H4 (cell line): ENCODE measurements at places on chromosomes 4 and X. TPM values are rescaled to one million over a fixed set of nuclear protein-coding genes. Genes with fewer than 3 reads are reported as not detected.

Gene MAGEA4
- total RNA-seq: not detected in 2 replicates

Gene PCDH7
- total RNA-seq: 34.0 and 38.8 TPM in 2 replicates

Gene TGIF2LX
- 5.8 and 9.6 TPM in 2 replicates for total RNA-seq

Gene HTR2C
- not detected in 2 replicates for total RNA-seq

Gene TKTL2
- total RNA-seq: not detected in 2 replicates

Gene UTP14A
- total RNA-seq: 27.1 and 37.9 TPM in 2 replicates

Gene TCEAL2
- 2.6 and 3.8 TPM in 2 replicates for total RNA-seq

Gene HS6ST2
- total RNA-seq: 2.9 and 3.9 TPM in 2 replicates

Gene ENPP6
- total RNA-seq: not detected in 2 replicates

Gene AFF1
- 5.8 and 8.9 TPM in 2 replicates for total RNA-seq

Gene CHIC2
- 17.7 and 23.8 TPM in 2 replicates for total RNA-seq

Gene CUL4B
- total RNA-seq: 18.4 and 28.6 TPM in 2 replicates

GRCh38 chr4:8146157-8146556 is 12.5 kb downstream of the ABLIM2 start:
- DNase-seq: no peak

- peak; percentile 78 for DNase-seq
Measured at GRCh38 chr4:149997881-149998421, 80.3 kb upstream of the DCLK2 start.

GRCh38 chr4:68183417-68183816 is 53.7 kb upstream of the TMPRSS11F start:
- no peak for DNase-seq

GRCh38 chrX:154477891-154478477 is 1.1 kb downstream of the LAGE3 start:
- DNase-seq: no peak

DNA sequence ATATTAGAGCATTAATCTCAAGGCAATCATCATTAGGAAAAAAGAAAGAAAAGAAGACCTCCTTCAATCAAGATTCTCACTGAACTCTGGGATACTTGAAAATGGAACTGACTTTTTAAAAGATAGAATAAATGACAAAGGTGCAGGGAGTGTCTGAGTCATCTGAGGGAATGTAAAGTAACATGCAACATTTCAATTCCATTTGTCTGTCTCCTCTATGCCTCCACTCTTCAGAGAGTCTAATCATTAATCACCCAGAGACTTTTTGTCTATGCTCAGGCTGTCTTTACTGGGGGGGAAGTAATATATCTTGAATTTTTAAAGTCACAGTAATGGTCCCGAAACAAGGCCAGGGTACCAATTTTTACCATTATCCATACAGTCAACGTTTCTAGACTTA is 55.0 kb upstream of the PACRGL start:
- no peak for DNase-seq

DNA sequence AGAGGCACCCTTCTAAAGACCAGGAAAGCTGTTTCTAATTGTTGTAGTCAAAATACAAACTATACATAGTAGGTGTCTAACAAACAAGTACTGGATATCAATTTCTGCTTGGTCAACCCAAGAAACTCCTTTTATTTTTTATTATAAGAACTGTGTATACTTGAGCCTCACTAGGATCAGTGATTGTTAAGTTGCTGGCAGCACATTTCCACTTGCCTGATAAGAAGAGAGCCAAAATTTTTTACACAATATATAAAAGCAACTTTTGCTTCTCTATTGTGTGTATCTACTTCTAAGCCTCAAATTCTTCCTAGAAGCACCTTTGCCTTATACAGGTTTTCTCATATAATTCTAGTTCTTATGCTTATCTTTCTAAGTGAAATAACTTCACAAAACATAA is 703.0 kb upstream of the EPHA5 start:
- no peak for DNase-seq

- peak; percentile 83 for DNase-seq
Measured at GRCh38 chr4:187183826-187184225, 460.2 kb upstream of the FAT1 start.

- DNase-seq: no peak
Measured at GRCh38 chrX:23919706-23920320, 12.0 kb downstream of the CXorf58 start.

DNA sequence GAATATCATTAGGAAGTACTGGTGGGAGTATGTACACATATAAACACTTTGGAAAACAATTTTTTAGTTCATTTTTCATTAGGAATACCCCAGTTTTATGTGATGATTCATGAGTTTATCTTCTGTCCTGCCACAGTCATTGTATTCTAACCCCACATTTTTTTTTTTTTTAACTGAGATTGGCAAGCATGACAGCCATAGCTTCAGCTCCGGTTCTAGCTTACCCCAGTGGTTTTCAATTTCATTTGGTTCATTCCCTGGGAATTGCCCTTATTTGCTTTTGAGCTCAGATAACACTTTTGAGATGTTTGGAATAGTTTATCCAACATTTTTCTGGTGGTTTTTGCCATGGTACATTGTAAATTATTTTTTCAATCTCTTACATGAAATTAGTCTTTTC is 21.0 kb upstream of the FMR1 start:
- DNase-seq: no peak

- peak; percentile 81 for DNase-seq
Measured at GRCh38 chr4:25172961-25173915, 13.0 kb upstream of the SEPSECS start.

DNA sequence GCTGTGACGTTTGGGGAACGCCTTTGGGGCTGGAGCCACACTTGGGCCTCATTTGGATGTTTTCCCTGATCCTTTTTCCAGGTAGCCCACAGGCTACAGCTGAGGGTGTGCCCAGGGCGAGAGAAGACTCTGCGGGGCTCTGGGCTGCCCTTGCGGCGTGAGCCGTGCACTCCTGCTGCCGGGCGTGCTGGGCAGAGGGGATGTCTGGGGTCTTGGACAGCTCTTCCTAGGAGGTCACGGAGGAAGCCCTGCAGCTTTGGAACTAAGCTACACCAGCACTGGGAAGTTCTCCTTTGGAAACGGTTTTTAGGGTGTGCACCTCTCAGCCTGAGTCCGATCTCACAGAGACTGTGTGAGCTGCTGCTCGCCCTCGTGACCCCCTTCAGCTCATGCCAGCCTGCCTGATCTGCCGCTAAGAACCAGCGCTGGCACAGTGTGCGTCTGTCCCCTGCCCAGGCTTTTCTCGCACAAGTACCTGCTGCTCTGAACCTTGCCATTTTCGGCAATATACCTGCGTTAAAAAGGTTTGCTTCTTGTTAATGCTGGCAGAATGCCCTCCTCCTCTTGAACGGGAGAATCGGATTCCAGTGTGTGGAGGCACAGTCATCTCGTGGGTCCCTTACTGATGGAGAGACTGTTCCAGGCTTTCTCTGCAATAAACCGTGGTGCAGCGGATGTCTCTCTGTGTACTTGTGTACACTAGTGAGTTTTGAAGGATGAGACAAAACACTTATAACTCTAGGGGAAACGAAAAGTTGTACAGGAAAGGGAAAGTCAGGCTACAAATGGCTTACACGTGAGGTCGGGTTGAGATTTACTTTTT is 14.3 kb downstream of the MSANTD1 start:
- DNase-seq: no peak

DNA sequence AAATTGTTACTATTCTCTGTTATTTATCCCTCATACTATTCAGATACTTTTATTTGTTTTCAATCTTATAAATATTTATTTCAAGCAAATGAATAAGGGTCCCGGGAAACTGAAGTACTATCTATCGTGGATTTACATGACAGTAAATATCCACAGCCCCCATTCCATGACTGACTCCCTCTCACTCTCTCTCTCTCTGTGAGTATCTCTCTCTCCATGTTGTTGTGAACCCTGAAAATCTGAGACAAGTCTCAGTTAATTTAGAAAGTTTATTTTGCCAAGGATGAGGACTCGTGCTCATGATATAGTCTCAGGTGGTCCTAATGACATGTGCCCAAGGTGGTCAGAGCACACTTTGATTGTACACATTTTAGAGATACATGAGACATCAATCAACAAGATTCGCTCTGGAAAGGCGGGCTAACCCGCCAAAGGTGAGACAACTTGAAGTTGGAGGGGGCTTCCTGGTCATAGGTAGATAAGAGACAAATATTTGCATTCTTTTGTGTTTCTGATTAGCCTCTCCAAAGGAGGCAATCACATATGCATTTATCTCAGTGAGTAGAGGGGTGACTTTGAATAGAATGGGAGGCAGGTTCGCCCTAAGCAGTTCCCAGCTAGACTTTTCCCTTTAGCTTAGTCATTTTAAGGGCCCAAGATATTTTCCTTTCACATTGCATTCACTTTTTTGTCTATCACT is 986.4 kb downstream of the NLGN4X start:
- no peak for DNase-seq

DNA sequence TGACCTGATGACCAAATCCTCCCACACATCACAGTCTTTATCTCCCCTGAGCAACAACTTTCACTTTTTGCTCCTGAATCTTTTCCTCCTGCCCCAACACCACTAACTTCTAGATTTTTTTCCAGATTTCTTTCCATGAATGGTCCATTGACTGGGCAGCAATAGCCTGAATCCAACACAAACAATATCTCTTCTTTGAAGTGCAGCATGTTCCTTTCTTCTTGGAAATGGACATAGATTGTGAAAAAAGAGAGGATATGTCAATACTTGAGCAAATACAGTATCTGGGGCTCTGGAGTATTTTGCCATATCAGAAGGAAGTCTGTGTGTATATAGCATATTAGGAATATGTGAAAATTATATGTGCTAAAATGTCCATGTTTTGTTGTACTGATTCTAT is 55.2 kb downstream of the CDS1 start:
- no peak for DNase-seq

GRCh38 chrX:129737916-129738315 is 863 bp upstream of the XPNPEP2 start:
- DNase-seq: peak; percentile 31

DNA sequence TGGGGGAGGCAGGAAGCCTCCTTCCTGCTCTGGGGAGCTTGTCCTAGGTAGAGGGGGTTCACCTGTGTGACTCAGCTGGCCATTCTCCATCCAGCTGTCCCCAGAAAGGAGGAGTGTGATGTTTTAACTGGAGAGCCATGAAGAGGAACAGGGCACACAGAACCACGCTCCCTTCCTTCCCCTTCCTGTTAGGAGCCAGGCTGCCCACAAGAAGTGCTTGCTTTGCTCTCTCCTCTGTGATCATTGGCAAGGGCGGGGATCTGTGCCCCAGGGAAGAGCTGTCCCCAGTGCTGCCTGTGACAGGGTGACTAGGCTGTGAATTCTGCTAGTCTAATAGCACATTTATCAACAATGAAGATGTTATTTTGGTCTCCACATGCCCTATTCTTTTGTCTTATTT is 169.6 kb upstream of the GATB start:
- no peak for DNase-seq

- no peak for DNase-seq
Measured at GRCh38 chrX:40920351-40920750, 164.9 kb upstream of the USP9X start.

DNA sequence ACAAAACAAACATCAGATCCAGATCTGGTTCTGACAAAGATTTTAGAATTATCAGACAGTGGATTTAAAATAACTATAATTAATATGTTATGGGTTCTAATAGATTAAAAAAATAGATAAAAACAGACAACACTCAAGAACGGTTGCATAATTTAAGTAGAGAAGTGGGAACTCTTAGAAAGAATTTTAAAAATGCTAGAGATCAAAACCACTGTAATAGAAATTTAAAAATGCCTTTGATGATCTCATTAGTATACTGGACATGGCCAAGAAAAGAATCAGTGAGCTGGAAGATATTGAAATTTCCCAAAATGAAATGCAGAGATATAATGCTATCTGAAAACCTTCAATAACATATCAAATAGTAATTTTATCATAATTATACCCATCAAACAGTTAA is 28.3 kb upstream of the DYNLT3 start:
- DNase-seq: no peak

- no peak for DNase-seq
Measured at GRCh38 chrX:48786341-48786800, at the start of gene GATA1. GATA1 (plus strand) TSS chrX:48786590; CDS start chrX:48791110, 4,520 bp downstream.

DNA sequence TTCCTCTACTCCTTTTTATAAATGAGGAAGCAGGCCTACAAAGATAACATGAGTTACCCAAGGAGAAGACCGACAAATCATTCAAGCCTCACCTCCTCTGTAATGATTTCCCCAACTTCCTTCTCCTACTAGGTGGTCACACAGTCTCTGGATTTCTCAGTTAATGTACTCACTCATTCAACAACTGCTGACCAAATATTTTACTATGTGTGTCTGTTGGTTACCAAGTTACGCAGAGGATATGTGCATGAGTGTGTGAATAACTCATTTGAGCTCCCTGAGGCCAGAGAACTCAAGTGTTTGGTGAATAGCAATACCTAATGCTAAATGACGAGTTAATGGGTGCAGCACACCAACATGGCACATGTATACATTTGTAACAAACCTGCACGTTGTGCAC is 10.4 kb downstream of the CASK start:
- DNase-seq: no peak

GRCh38 chr4:113905301-113905700 is 74.1 kb downstream of the ARSJ start:
- no peak for DNase-seq

DNA sequence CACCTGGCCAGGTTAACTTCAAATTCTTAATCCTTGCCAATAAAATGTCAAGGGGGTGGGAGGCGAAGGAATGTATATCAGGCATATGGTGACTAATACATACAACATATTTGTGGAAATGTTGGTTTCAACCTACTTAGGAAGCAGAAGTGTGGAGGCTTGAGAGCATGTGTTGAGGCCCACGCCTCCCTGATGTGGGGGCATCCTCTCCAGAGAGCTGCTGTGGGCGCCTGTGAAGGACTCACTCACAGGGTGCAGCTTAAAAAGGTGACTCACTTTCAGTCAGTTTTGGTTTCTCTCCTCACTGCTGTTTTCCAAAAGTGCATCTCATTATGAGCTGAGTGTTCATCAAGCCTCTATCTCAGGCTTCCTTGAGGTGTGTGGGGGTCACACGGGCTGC is 27.5 kb downstream of the LNX1 start:
- DNase-seq: peak; percentile 23

DNA sequence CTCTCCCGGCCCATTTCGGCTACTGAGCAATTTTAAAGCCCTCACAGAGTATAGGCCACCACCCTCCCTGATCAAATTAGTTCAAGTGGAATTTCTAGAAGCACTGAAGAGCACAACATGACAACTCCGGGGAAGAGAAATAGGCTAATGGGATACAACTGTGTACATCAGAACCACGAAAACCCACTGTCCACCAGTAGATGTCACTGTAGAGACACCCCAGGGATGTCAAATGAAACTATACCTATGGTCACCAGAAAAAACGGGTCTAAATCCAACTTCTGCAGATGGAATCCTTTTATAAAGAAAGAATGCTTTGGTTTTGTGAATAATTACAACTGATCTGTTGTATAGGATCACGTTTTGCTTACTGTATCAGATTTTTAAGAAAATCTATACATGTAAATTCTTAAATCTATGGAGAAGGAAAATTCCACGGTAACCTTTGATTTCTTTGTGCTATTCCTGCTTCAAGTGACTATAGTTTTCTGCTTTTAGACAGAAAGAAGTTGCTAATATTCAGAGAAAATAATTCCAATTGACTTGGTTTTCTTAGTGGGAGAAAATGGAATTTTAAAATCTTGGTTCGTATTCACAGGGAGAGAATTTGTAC is 29.5 kb upstream of the MAP3K15 start:
- DNase-seq: peak; percentile 33
